ENCODE measurements at places on chromosomes 12 and 14.

- no peak for DNase-seq
Observed at GRCh38 chr14:98077176-98077575, 1194.8 kb downstream of the BCL11B start.

- DNase-seq, result no peak
Observed at GRCh38 chr12:87317302-87317701, 711.9 kb downstream of the C12orf50 start.

- no peak for DNase-seq
Observed at GRCh38 chr12:3092764-3093163, 15.6 kb downstream of the TSPAN9 start.

GRCh38 chr14:52694761-52695480 lies 437 bp downstream of the ERO1A start:
- peak; percentile 62 for DNase-seq

DNA sequence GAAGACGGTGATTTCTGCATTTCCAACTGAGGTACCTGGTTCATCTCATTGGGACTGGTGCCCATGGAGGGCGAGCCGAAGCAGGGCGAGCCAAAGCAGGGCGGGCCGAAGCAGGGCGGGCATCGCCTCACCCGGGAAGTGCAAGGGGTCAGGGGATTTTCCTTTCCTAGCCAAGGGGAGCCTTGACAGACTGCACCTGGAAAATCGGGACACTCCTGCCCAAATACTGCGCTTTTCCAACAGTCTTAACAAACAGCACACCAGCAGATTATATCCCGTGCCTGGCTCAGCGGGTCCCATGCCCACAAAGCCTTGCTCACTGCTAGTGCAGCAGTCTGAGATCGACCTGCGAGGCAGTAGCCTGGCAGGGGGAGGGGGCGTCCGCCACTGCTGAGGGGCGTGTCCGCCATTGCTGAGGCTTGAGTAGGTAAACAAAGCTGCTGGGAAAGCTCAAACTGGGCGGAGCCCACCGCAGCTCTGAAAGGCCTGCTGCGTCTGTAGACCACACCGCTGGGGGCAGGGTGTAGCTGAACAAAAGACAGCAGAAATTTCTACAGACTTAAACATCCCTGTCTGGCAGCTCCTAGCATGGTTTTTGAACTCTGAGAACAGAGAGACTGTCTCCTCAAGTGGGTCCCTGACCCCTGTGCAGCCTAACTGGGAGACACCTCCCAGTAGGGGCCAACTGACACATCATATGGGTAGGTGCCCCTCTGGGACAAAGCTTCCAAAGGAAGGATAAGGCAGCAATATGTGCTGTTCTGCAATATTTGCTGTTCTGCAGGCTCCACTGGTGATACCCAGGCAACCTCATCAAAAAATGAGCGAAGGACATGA lies 77.2 kb downstream of the BAZ1A start:
- DNase-seq, result no peak

Measured in RKO (cell line).